Tibial nerve (tissue), 4 donors: ENCODE measurements at places on chromosomes 4 and X. TPM values are rescaled to one million over a fixed set of nuclear protein-coding genes. Genes with fewer than 3 reads are reported as not detected.

GRCh38 chr4:123651536-123652180 is 255.1 kb downstream of the SPRY1 start:
- no peak overlapping the region for H3K4me3 ChIP-seq
- no peaks in the 10 kb centered on the region for H3K36me3 ChIP-seq
- no peak for DNase-seq
- H3K4me1 ChIP-seq: no peaks in the 10 kb centered on the region

DNA sequence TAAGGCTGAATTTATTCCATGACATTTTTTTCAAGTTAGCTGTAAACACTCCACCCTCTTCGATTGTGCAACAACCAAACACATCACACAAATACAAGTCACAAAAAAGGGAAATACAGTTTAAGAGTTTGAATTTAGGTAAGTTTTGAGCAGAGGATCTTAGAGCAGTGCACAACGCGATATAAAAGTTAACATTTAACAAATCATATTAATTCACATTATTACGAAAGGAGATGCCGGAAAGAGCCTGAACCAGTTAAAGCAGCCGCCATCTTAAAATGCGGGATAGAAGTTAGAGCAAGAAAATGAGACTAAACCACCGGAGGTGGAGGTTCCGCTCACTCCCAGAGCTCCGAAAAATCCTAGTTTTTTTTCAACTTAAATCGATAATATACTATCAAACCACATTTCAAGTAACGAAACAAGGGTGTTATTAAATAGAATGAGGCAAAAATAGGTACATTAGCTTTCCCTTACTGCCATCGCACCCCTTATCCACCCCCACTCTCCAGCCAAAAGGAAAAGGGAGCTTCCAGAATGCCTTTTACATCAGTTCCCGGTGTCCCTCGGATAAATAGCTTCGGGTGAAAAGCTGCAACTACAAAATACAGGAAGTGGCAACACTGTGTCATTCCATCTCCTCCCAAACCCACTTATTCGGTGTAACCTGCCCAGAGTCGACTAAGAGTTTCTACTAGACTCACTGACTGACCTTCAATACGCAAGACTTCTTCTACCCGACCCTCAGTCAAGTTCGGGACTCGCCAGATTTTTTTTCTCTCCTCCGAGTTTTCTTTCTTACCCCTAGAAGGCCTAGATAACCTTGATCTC is 1.9 kb downstream of the UBE2D3 start:
- no peaks in the 10 kb centered on the region for H3K27me3 ChIP-seq
- H3K4me3 ChIP-seq: peak overlapping the region; percentile 69
- H3K36me3 ChIP-seq: no peaks in the 10 kb centered on the region

DNA sequence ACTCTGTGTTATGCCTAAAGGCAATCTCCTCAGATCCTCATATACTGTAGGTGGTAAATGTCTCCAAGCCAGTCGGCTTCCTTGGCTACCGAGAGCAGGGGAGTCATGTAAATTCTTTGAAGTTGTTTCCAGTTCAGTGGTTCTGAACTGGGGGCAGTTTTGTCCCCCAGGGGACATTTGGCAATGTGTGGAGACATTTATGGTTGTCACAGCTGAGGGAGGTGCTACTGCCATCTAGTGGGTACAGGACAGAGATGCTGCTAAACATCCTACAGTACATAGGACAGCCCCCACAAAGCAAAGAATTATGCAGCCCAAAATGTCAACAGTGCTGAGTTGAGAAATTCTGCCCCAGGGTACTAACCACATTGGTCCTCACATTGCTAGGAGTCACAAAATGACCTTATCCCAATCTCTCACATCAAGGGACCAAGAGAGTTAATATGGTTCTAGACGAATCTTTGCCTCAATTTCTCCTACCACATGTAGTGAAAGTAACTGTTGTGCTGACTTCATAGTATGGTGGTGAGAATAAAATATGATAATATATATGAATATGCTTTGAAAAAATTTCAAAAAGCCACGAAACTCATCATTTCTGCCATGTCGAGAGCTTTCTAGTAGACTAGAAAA is 104.4 kb upstream of the ARHGAP24 start:
- no peak overlapping the region for H3K4me3 ChIP-seq
- no peaks in the 10 kb centered on the region for H3K36me3 ChIP-seq
- no peaks in the 10 kb centered on the region for H3K4me1 ChIP-seq
- H3K27me3 ChIP-seq: no peaks in the 10 kb centered on the region
- no peak overlapping the region for H3K27ac ChIP-seq

GRCh38 chr4:159677521-159677920 is 574.6 kb downstream of the RAPGEF2 start:
- no peak for DNase-seq
- H3K4me1 ChIP-seq: no peaks in the 10 kb centered on the region
- no peak overlapping the region for H3K4me3 ChIP-seq
- no peaks in the 10 kb centered on the region for H3K36me3 ChIP-seq

DNA sequence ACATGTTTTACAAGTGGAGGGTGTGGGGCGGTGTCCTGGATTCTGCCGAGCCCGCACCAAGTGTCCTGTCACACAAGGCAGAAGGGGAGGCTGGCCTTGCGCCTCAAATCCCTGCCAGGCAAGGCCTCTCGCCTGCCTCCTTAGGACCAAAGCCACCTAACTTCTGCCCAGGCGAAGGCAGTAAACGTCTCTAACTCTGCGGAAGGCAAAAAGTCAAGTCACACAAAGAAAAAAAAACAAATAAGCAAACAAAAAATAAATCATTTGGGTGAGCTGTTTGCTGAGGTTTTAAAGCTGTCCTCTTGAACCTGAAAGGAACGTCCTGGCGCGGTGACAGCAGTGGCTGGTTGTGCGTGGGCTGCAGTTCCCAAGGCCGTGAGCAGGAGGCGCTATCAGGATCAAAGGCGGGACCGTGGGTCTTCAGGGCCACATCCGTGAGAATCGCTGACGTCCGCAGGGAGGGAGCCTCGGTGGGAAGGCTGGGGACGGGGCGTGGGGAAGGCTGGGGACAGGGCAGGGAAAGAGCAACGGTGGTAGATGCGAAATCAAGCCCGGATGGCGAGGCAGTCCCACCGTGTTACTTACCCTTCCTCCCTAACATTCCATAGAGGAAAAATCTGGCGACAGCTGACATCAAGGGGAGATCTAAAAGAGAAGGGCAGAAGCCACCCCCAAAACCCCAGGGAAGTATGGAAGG is 99.1 kb downstream of the TRAPPC11 start:
- H3K4me1 ChIP-seq: no peaks in the 10 kb centered on the region
- no peak for DNase-seq
- H3K27me3 ChIP-seq: no peaks in the 10 kb centered on the region

DNA sequence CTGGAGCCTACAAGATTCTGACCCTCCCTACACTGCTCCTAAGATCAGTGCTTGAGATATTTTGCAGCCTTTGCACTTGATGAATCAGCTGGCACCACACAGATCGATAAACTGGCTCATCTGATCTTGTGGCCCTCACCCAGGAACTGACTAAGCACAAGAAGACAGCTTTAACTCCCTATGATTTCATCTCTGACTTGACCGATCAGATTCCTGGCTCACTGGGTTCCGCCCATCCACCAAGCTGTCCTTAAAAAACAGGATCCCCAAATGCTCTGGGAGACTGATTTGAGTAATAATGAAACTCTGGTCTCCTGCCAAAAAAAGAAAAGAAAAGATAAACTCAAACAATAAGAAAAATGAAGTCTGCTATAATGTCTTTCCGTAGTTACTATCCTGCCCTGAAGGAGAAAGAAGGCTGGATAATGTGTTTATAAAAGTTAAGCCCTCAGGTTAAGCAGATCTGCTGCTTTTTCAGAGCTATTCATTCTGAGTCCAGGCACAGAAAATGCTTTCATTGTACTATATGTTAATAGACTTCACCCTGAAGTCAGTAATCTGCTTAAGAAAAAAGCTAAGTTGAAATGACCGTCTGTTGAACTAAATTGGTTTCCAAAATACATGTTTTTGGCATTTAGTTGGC is 795.2 kb downstream of the TRIML1 start:
- no peaks in the 10 kb centered on the region for H3K27me3 ChIP-seq
- no peak for DNase-seq
- H3K4me3 ChIP-seq: no peak overlapping the region
- no peak overlapping the region for H3K27ac ChIP-seq
- H3K4me1 ChIP-seq: no peaks in the 10 kb centered on the region
- no peaks in the 10 kb centered on the region for H3K36me3 ChIP-seq

GRCh38 chrX:65671966-65672365 is 4.5 kb downstream of the MSN start:
- peaks cover 31% of the 10 kb centered on the region for H3K4me1 ChIP-seq
- H3K4me3 ChIP-seq: no peak overlapping the region
- H3K27me3 ChIP-seq: no peaks in the 10 kb centered on the region
- H3K27ac ChIP-seq: peak overlapping the region; percentile 80
- H3K36me3 ChIP-seq: no peaks in the 10 kb centered on the region

DNA sequence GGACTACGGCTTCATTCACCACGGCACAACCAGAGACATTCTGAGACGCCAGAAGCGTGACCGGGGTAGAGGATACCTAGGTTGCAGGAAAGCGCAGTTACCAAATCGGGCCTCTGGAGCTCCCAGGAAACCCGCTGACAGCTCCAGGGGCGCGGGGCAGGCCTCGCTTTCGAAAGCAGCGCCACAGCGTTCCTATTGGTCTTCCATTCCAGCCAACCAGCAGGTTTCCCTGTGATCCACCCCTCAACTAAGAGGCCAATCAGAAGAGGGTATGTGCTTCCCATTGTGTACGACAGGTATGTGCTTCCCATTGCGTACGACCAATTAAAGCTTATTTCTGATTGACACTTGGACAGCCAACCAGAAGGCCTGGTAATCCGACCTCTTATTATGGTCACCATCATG is 14.9 kb downstream of the SNX12 start:
- DNase-seq: no peak
- H3K4me1 ChIP-seq: no peaks in the 10 kb centered on the region
- no peaks in the 10 kb centered on the region for H3K27me3 ChIP-seq
- H3K27ac ChIP-seq: no peak overlapping the region
- H3K4me3 ChIP-seq: no peak overlapping the region

- H3K27ac ChIP-seq: no peak overlapping the region
- no peaks in the 10 kb centered on the region for H3K4me1 ChIP-seq
- H3K36me3 ChIP-seq: no peaks in the 10 kb centered on the region
- H3K4me3 ChIP-seq: no peak overlapping the region
- no peak for DNase-seq
These were observed 5.1 kb upstream of the DHX15 start for GRCh38 chr4:24589448-24589847.

- no peak for DNase-seq
- H3K4me1 ChIP-seq: no peaks in the 10 kb centered on the region
- H3K36me3 ChIP-seq: no peaks in the 10 kb centered on the region
- H3K4me3 ChIP-seq: no peak overlapping the region
- H3K27me3 ChIP-seq: no peaks in the 10 kb centered on the region
These were observed 281.9 kb upstream of the HS3ST1 start for GRCh38 chr4:11710453-11711093.

DNA sequence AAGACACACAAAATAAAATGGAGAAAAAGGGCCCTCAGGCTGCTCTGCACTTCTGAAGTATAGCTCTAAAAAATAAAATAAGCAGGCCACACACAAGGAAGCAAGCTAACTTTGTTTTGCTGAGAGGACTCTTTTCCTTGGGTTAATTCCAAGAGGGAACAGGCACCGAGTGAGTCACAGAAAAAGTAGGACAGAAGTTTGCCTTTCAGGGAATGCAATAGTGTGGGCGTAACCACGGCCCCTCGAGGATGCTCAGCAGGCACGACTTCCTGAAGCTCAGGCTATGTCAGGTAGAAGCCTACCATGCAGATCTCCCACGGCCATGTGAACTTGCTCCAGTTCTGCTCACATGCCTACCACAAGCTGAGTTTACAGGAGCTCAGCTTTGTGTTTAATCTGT is 22.1 kb downstream of the PPP1R2C start:
- no peak overlapping the region for H3K27ac ChIP-seq
- no peak overlapping the region for H3K4me3 ChIP-seq
- H3K27me3 ChIP-seq: no peaks in the 10 kb centered on the region

The RNF113A gene
- total RNA-seq: 9.3 TPM

The TMPRSS11F gene
- total RNA-seq: not detected

The MGAT4D gene
- 0.22 TPM for total RNA-seq

The DAPP1 gene
- total RNA-seq: 4.2 TPM

The ARMCX1 gene
- total RNA-seq: 28.2 TPM

The JCHAIN gene
- total RNA-seq: 5.1 TPM

The ADGRG4 gene
- 0.20 TPM for total RNA-seq
